ENCODE measurements at places on chromosomes 6 and 20. TPM values are rescaled to one million over a fixed set of nuclear protein-coding genes. Genes with fewer than 3 reads are reported as not detected.

DYNLT2 gene
- total RNA-seq: 1.1 TPM

MROH8 gene
- 1.7 TPM for total RNA-seq

HTR1E gene
- not detected for total RNA-seq

C6orf141 gene
- 0.72 TPM for total RNA-seq

HLA-DRB1 gene
- total RNA-seq: 0.14 TPM

DLK2 gene
- 0.57 TPM for total RNA-seq

C6orf58 gene
- not detected for total RNA-seq

Data from placental pericyte (primary cell).